ENCODE measurements at places on chromosomes 2 and 18.

- peaks cover 7% of the 10 kb centered on the region for H3K4me1 ChIP-seq
- no peak overlapping the region for H3K4me3 ChIP-seq
- H3K27ac ChIP-seq = no peak overlapping the region
- DNase-seq = no peak
- no peaks in the 10 kb centered on the region for H3K27me3 ChIP-seq
Measured at GRCh38 chr2:203347375-203347774, 19.2 kb downstream of the ABI2 start.

- H3K36me3 ChIP-seq = no peaks in the 10 kb centered on the region
- no peak overlapping the region for H3K4me3 ChIP-seq
- H3K27ac ChIP-seq = no peak overlapping the region
- no peaks in the 10 kb centered on the region for H3K27me3 ChIP-seq
- H3K4me1 ChIP-seq = no peaks in the 10 kb centered on the region
Measured at GRCh38 chr18:9516437-9517064, 41.2 kb downstream of the RALBP1 start.

DNA sequence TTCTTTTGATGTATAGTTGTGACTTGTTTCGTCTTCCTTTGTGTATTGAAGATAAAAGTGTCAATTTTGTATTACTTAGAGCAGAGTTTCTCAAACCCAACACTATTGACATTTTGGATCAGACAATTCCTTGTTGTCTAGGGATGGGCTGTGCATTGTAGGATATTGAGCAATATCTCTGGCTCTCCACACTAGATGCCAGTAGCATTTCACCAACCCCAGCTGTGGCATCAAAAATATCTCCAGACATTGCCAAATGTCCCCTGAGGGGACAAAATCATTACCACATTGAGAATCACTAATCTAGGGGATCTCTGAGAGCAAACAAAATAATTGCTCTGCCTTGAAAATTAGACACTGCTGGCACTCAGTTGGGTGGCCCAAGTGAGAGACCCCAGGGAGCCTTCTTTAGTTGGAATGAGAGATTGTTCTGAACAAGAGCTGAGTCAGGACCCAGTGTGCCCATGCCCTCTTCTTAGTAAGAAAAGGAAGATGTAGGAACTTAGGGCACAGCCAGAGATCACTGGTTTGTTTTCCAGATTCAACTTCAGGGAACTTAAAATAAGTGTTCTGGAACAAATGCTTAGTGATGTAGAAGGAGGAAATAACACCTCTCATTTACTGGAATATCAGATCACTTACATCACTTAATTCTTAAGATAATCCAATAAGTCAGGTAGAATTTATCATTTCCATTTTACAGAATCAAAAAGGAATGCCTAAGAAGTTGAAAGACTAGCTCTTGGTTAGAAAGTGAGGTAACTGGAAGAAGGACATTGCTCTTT lies 466.6 kb upstream of the TNP1 start:
- H3K27ac ChIP-seq = no peak overlapping the region
- H3K27me3 ChIP-seq = no peaks in the 10 kb centered on the region
- no peaks in the 10 kb centered on the region for H3K36me3 ChIP-seq
- DNase-seq = no peak
- no peak overlapping the region for H3K4me3 ChIP-seq
- H3K4me1 ChIP-seq = no peaks in the 10 kb centered on the region

- no peak overlapping the region for H3K4me3 ChIP-seq
- H3K4me1 ChIP-seq = no peaks in the 10 kb centered on the region
- no peak for DNase-seq
- no peak overlapping the region for H3K27ac ChIP-seq
- peaks cover 3% of the 10 kb centered on the region for H3K27me3 ChIP-seq
- H3K36me3 ChIP-seq = no peaks in the 10 kb centered on the region
Measured at GRCh38 chr18:78838183-78838582, 141.4 kb upstream of the SALL3 start.

- H3K27ac ChIP-seq = no peak overlapping the region
- no peak for DNase-seq
- H3K4me3 ChIP-seq = no peak overlapping the region
Measured at GRCh38 chr2:170971071-170971470, 42.0 kb downstream of the GORASP2 start.

All from transverse colon (tissue), 4 donors.